ENCODE measurements at places on chromosomes 1 and 21.

DNA sequence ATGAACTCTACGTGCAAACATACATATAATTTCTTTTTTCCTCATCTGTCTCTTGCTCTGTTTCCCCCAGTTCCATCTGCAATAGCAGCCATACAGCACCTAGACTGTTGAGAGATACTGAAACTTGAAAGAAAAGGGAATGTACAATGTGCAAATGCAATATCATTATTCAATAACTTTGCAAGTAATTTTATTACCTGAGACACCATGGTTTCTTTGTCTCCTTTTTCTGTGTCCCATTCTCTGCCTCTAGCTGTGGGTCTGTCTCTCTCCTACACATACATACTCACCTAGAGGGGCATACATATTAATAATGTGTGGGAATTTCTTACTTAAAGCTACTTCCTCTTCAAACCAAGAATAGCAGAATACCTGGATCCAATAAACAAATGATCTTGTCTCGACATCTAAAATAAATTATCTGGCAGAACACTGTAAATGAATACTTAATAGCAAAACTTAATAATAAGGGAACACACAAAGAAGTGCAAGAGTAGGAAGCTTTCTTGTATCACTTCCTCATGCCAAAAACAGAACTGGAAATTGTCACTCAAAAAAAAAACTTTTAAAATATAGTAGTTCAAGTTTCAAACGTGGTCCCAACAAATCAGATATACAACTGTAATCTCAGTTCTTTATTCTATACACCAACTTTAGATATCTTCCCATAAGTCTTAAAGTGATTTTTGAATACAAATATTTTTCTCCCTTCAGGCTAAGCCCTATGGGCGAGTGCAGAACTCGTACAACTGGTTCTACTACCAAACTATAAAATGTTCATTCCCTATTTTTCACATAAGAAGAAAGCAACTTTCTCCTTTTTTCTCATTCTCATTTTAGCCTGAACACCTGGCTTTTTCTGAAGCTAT, 194.6 kb downstream of the NRIP1 start:
- no peak for DNase-seq

DNA sequence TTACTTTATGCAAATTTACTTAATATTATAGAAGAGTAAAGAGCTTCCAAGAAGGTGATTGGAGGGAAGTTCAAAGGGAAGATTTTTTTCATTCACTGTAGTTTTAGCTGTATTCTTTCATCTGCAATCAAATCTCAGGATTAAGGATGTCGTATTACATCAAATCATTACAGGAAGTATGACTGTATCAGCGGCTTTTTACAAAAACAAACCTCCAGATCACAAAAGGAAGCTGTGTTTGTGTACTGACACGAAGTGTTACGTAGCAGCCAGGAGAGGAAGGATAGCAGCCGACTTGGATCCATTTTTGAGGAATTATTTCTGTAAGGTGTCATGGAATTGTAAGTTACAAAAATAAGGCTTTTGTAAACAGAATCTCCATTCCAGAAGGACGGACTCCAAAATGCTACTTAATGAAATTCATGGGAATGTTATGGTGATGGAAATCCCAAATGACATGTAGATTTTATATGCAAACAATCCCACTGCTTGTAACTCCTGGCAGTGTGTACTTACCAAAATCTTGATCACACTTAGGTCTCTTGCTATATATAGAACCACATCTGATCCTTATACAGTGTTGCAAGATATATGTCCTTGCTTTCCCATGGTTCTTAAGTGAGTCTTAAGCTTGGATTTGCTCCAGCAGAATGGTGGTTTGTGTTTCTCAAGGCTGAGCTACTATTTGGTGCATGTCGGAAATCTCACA, 49.8 kb downstream of the KCNJ15 start:
- DNase-seq, result peak; percentile 57

DNA sequence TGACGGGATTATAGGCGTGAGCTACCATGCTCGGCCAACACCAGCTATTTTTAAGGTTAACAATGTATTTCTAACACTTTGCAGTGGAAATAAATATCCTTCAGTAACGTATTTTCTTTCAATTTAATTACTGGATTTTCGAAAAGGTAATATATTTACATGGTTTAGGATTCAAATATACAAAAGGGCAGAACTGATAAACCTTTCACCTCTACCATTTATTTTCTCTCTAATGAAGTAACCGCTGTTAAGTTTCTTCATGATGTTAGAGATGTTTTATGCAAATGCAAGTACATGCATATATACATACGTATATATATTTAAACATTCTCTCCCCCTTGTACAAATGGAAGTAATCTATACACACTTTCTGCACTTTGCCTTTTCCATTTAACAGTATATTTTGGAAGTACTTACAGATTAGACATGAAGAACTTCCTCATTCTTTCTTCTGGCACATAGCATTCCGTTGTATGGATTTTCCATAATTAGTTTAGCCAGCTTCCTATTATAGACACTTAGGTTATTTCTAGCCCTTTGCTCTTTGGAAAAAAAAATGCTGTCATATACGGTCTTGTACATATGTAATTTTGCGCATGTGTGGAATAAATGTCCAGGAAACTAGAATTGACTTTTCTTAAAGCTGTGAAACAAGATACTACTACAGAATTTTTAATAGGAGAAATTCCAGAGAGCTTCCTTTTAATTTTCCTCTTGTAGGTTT, 14.9 kb upstream of the HJV start:
- no peak for DNase-seq

GRCh38 chr21:27407271-27407670, 440.4 kb upstream of the ADAMTS5 start:
- DNase-seq, result no peak

DNA sequence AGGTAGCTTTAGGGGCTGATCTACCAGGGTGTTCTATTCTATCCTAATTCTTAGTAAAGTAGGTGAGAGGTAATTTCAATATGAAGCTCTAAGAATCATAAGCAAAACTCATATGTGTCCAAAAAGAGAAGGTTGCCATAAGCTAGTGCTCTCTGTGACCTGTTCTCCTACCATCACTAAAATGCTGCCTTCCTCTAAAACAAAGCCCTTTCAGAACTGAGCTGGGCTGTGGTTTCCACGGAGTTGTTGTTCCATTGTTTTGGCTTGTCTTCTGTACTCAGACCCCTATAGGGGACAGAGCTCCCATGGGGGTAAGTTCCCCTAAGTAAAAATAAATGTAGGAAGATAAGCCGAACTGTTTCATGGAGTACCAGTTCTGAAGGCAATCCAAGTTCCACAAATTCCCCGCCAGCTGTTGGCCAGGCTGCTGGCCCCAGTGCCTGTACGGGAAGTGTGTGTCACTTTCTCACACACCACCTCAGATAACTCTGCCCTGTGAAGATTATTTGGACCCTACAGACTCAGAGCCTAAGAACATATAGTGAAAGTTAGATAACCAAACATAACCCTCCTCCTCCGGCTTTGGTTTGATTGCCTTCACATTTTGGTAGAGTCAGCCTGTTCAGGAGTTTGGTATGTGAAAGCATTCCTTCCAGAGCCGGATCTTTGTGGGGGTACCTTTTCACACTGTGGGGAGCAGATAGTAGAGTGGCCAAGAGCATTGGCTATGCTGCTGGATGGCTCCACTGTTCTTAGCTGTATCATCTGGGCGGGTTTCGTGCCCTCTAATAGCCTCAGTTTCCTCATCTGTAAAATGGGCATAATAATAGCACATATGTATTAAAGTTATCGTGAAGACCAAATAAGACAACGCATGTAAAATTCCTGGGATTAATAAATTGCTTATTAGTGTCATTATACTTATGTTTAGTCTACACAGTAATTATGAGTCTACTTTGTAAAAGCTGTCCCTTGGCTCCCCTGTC, 10.8 kb downstream of the DPT start:
- DNase-seq, result no peak

DNA sequence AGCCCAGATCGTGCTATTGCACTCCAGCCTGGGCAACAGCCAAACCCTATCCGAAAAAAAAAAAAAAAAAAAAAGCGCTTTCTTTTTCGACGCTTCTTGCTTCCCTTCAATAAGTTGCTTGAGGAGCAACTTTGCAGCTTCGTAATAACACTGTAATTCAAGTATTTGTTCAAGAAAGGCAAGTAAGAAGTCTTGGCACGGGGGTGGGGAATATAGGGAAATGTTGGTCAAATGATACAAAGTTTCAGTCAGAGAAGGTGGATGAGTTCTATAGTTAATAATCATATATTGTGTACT, 871 bp upstream of the PSMA5 start:
- DNase-seq, result no peak

DNA sequence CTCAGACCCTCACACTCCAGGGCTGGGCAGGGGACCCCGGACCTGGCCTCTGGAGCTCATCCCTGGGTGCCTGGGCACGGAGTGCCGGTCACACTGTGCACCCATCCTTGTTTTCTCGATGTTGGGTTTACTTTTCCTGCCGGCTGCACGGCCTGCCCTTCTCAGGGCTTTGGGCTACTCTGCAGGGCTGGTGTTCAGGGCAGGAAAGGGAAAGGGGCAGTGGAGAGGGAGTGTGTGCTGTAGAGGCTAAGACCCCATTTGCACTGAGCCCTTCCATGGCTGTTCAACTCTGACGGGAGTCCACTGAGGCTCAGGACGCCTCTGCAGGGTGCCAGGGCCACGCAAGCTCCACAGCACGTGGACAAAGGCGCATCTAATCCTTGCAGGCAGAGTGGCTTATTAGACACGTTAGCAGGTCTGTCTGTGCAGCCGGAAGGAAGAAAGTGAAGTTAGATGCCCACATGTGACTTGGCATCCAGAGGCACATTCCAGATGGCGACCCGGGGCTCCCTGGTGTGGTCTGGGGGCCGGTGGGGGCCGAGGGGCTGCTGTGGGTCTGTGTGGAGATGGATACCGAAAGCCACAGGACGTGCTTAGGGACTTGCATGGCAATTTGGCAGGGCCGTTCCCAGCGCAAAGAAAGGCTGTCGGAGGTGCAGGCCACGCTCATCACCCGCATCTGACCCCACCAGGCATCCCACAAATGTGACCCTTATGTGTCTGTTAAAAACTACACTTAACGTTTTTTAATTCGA, 33.6 kb downstream of the COL18A1 start:
- no peak for DNase-seq

DNA sequence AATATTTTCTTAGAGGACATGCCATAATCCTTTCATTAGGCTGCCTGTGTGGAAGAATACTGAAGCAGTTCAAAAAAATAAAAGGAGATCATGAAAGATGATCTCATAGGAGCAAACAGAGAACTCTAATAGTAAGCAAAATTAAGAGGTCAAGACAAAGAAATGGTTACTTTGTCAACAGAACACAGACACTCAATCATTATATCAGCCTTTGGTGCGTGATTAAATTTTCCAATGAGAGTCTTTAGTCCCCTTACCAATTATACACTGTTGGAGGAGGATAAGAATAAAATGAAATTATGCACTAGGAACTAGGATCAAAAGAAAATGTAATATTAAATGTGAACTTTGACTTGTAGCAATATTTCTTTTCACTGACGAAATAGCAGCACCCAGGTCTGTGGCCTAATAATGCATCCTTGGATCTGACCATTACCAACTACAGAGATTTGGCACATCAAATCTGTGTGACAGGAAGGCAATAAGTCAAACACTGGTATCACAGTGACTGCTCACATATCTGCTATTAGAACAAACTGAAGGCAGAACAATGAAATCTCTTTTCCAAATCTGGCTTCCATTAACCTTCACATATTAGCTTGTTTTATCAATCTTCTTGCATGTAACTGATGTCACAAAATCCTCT, 1812.9 kb downstream of the PLA2G4A start:
- no peak for DNase-seq

DNA sequence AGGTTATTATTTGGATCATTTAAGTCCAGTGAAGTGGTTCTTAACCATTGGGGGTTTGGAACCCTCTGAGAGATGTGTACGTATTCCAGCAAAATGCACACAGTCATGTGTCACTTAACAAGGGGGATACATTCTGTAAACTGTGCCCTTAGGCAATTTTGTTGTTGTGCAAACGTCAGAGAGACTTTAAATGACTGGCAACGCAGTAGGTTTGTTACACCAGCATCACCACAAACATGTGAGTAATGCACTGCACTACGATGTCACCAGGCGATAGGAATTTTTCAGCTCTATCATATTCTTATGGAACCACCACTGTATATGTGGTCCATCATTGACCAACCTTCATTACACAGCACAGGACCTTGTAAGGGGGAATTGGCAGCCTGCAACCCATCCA, 11.9 kb downstream of the AHCYL1 start:
- no peak for DNase-seq

GRCh38 chr1:172089768-172090510, 248.6 kb downstream of the DNM3 start:
- DNase-seq, result no peak

- DNase-seq, result peak; percentile 38
These were observed 102.0 kb upstream of the ARHGEF16 start for GRCh38 chr1:3352299-3352951.

DNA sequence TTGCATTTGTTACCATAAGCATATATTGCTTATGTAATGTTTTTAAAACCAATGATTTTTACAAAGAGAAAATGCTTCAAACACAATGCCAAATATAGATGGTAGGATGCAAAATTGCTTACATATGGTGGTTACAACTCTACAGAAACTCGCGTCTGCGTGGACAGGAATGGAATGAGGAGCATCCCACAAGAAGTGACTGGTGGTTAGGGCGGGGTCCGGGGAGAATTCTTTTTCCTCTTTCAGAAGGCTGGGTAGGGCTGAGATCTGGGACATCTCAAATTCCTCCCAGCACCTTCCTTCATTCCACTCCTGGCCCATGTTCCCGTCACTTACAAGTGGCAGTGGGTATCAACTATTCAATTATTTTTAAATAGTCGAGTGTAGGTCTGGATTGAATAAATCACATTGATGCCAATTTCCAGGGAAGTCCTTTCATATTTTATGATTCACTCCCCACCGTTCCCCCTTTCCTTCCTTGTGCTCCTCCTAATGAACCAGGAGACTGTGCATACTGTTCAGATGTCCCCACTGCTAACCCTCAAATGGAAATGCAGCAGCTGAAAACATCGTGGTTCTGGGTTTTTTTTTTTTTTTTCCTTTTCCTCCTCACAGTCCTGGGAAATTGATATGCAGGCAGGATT, 174.5 kb upstream of the POU3F1 start:
- DNase-seq, result peak; percentile 81

- DNase-seq, result no peak
These were observed 4.8 kb downstream of the ACP6 start for GRCh38 chr1:147665521-147665920.

DNA sequence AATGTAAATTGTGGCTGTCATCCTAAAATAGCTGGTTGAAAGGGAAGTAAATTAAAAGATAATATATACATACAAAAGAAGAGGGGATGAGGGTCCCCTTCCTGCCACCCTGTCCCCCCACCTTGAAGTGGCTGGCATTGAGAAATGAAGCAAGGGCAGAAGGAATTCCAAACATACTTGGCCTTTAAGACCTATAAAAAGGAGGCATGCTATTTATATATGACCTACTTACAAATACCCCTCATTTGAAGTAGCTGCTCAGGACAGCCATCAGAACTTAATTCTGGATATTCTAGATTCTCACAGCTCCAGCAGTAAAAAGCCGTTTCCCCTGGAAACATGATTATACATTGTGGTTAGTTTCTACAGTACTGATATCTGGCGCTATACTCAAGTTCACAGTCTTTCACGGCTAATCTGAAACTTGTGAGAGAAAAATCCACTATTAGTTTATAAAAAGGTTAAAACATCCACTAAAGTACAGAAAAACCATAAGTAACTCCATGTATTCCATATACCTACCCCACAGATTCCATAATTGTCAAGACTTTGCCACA, 9.6 kb upstream of the MAP10 start:
- no peak for DNase-seq
